ENCODE measurements at places on chromosomes 5 and 9.

- no peak for DNase-seq
Measured at GRCh38 chr5:98530224-98530623, 243.2 kb upstream of the RGMB start.

DNA sequence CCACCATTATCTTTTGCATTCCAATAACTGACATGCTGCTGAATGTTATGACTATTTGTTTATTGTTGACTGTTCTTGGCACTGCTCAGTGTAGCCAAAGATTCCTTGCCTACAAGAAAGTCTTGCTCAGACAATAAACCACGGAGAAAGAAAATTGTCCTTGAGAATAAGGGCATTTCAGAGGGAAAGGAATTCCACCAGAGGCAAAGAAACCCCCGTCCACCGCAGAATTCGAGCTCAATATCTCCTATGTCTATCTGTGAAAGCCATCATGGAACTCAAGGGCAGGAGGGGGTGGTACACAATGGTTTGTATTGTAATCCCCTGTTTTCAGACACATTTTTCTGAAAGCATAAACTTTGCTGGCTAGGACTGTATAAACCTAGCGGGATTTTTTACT, 70.3 kb upstream of the ADAMTS16 start:
- no peak for DNase-seq

DNA sequence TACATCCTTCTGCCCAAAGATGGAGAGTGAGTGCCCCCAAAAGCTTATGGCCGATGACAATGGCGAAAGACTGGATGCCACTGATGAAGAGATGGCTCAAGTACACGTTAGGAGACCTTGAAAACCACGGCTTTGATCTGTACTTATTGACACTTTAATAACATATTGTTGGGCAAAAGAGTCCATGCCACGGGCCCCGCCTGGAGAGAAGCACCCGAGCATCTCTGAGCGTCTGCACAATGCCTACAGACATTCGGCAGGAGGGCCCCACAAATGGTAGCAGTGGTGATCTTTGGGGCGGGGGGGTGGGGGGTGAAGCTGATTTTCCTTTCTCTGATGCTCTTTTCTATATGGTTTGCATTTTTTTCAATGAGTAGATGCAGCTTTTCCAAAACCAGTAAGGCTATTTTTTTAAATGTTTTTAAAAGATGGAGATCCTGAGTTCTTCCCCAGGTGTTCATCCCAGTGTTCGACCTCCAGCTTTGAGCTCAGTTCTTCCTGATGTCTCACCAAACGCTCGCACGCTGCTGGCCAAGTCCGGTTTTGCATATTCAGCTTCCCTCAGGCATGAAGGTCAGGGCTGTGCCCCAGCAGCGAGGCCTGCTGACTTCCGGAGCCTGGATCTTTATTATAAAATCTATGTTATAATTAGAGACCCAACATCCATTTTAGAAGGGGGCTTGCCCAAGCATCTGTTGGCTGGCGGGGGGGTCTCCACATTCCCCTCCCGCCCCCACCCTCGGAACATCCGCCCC, 34.3 kb upstream of the BARHL1 start:
- DNase-seq, result peak; percentile 12

DNA sequence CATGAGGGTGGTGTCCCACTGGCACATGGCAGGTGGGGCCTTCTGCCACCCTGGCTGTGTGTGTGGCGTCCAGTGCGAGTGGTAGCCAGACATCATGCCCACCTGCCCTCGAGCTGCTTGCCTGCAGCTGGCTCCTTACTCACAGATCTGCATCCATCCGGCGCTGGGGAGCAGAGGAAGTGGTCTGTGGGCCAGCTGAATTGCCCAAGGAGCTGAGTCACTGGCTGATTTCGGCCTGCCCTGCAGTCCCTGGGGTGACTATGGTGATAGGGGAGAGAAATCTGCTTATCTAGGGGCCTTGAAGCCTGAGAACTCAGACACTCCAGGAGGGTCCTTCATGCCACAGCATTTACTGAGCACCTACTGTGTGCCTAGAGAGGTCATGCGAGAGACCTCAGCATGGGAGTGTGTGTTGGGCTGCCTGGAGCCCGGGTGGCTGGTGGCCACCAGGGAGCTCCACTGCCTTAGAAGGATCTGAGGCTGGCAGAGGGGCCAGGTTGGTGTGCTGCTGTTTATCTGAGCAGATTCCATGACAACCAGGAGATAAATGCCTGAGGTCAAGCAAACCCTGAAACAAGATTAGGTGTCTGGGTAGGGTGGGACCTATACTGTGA, 57.1 kb downstream of the SLC22A5 start:
- peak; percentile 88 for DNase-seq

DNA sequence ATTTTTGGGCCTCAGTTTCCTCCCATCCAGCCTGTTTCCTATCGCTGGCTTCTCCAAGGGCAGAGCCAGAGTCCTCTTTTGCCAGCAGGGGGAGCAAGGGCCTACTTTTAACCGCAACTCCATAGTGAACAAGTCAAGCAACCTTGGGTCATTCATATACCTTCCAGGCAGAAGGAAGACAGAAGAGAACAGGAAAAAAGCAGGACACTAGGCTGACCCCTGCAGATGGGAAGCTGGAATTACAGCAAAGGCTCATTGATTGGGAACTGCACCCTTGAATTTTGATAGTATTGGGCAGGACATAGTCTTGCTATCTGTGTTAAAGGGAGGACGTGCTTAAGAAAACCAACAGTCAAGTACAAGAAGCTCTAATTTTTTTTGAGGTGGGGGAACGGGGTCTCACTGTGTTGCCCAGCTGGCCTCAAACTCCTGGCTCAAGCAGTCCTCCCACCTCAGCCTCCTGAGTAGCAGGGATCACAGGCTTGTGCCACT, 30.1 kb downstream of the QRFP start:
- peak; percentile 95 for DNase-seq

- no peak for DNase-seq
Measured at GRCh38 chr5:34047774-34048572, 5.0 kb upstream of the C1QTNF3 start.

- no peak for DNase-seq
Measured at GRCh38 chr9:80948066-80948465, 741.3 kb downstream of the TLE1 start.

GRCh38 chr9:4117835-4118610, 181.8 kb downstream of the GLIS3 start:
- peak; percentile 1 for DNase-seq
